NCI-H146 (cell line): ENCODE measurements at places on chromosomes 5 and 9.

DNA sequence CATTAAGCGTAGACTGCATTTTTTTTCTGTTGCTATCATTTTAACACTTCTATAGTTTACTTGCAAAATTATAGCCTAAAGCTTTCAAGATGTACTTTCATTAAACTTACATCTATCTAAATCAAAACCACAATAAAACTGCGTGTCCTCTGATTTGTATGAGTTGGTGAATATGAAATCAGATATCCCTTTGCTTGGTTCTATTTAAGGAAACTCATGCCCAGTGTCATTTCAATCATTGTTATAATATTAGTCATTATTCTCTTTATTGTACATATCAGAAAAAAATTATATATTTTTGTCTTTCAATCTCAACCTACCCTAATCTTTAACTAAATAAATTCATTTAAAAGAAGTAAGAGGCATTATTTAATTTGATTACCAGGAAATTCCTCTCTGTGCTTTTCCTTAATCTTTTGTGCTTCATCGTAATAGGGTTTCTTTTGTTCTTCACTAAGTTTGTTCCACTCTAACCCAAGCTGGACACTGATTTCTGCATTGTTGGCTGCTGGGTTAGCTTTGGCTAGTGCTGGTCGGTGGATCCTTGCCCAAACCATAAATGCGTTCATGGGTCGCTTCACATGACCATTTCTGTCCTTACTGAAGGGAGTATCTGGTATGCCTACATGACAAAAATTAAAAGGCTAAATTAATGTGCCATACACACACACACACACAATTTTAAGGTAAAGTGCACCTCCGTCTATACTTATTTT is 3.8 kb downstream of the SOX30 start:
- DNase-seq, result no peak

DNA sequence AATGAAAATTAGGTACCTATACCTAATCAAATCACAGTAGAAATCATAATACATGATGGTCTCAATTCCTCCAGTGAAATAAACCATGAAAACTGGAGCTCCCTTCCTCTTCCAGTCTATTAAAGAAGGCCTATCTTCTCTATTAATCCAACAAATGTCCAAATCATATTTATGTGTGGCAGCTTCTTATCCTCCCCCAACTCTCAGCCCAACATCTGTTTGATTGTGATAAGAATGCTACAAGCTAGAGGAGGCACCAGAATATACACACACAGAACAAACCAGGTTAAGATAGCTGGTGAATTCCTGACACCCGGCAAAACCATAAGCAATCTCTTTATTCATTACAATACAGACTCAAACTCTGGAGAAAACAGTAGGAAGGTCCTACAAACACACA is 110.8 kb downstream of the FBXL17 start:
- no peak for DNase-seq

DNA sequence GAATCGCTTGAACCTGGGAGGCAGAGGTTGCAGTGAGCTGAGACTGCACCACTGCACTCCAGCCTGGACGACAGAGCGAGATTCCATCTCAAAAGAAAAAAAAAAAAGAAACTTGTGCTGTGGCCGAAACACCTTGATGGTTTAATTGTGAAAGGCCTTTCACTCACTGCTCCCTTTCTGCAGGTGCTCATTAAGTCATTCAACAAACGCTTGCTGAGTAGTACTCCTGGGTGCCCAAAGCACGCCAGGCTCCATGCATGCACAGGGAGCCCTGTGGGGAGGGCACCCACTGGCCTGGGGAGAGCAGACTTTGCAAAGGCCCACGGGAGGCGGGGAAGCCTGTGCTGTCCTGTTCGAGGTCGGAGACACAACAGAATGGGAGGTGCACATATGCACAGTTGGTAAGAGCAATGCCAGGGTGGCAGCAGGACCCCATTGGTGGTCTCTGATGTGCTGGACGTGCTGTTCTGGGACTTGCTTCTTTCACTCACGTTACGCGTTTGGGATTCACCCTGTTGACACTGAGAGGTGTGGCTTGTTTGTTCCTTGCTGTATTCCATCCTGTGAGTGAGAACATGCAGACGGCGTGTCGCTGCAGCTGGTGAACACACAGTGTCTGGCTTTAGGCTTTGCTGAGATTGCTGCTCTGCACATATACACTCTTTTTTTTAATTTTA is 3.0 kb upstream of the ENTPD2 start:
- DNase-seq, result no peak

- no peak for DNase-seq
These were observed 3.1 kb downstream of the LCN2 start for GRCh38 chr9:128152133-128153059.

DNA sequence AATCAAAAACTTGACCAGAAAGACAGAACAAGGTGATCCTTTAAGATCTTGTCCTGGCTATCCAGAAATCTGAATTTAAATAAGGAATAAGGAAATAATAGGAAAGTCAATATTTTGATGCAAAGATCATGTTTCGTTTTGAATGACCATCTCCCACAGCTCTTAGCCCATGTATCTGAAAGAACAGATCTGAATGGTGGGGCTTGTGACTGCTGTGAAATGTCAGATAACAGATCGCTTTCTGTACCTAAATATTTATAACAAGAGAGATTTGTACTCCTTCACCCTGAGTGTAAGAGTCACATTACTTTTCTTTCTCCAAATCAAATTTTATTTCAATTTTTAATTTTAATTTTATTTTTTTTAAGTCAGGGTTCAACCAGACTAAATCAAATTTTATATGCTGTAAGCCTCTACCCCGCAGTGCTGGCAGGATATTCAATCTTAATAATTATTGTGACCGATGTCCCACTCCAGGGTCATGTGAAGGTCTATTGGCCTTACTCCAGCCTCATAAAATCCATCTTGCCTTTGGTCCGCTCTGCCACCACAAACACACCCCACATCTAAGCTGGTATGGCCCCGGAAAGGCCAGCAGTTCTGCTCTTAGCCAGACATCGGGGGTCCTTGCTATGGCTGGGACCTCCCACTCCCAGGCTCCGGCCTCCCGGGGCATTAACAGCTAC is 7.0 kb upstream of the SLC26A2 start:
- peak; percentile 4 for DNase-seq

DNA sequence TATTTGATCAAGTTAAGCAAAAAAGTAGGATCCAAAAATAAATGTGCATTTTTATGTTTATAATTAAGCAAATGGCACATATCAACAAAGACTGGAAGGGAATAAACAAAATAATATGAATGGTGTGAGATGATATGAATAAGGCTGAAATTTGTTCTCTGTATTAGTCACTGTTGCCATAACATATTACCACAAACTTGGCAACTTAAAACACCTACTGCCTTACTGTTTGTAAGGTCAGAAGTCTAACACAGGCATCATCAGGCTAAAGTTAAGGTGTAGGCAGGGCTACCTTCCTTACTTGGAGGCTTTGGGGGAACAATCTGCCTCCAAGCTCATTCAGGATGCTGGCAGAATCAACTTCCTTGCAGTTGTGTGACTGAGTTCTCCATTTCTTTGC is 19.3 kb downstream of the PGGT1B start:
- DNase-seq, result no peak

DNA sequence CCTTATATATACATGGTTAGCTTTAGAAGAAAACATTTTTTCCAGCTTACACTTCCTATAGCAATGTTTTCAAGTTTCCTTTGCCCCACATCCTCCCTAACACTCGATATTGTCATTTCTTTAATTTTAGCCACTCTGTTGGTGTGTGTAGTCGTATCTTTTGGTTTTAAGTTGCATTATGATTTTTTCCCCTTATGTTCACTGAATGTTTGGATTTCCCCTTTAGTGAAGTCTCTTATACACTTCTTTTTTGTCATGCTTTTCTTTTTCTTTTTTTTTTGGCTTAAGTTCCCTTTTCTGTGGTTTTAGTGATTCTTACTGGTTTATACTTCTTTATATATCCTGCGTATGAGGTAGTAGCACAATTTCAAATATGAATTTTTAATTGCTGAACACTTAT is 58.8 kb downstream of the KDM4C start:
- DNase-seq, result no peak

DNA sequence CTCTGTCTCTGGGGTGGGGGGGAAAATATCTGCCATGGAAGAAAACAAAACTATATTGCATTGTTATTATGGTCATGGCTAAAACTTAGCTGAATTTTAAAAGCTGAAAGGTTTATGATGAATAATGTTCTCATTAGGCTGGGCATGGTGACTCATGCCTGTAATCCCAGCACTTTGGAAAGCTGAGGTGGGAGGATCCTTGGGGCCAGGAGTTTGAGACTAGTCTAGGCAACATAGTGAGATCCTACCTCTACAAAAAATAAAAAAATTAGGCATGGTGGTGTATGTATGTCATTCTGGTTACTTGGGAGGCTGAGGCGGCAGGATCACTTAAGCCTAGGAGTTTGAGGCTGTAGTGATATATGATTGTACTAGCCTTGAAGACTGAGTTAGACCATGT is 44.5 kb downstream of the IPO11 start:
- no peak for DNase-seq

GRCh38 chr9:7118633-7119032 is 360.9 kb downstream of the KDM4C start:
- no peak for DNase-seq

- no peak for DNase-seq
These were observed 58.6 kb upstream of the XPA start for GRCh38 chr9:97755618-97756267.

DNA sequence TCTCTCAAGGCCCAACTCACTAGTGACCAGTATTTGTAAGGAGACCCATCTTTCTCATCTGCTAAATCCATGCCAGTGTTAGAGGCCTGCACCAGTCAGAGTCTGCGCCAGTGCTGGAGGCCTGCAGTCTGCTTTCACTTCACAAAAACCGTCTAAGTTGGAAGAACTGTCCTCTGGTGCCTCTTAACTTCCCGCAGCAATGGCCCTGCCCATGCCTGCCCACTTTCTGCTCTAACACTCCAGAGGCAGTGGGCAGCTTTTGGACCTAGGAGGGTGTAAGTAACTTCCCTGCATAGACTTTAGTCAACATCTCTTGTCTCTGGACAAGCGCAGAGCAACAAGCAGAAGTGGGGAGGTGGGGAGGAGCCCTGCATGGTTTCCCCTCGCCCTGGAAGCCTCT is 152.9 kb downstream of the AUH start:
- no peak for DNase-seq

- no peak for DNase-seq
These were observed 171.2 kb downstream of the DOCK8 start for GRCh38 chr9:385818-386398.

GRCh38 chr5:644509-644908 is 32.4 kb downstream of the CEP72 start:
- no peak for DNase-seq

DNA sequence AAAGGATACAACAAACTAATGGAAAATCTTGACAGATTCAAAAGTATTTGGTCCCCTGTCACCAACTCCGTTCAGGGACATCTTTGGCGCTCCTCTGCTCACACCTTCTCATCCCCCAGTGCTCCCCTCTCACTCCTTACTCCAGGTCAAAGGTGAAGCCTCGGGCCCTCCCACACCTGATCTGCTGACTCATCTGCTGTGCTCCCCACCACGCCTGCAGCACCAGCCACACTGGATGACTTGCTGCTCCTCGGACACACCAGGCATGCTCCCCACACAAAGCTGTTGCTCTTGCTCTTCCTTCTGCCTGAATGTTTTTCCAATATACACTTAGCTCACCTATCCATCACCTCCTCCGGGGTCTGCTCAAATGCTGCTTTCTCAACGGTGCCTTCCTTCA is 123.4 kb downstream of the ESM1 start:
- DNase-seq, result no peak

GRCh38 chr9:137217276-137218211 is 4.5 kb downstream of the RNF208 start:
- no peak for DNase-seq

GRCh38 chr5:81908044-81908443 is 63.8 kb upstream of the ATG10 start:
- DNase-seq, result no peak

- DNase-seq, result no peak
These were observed 109.2 kb upstream of the SMIM23 start for GRCh38 chr5:171676286-171676944.

DNA sequence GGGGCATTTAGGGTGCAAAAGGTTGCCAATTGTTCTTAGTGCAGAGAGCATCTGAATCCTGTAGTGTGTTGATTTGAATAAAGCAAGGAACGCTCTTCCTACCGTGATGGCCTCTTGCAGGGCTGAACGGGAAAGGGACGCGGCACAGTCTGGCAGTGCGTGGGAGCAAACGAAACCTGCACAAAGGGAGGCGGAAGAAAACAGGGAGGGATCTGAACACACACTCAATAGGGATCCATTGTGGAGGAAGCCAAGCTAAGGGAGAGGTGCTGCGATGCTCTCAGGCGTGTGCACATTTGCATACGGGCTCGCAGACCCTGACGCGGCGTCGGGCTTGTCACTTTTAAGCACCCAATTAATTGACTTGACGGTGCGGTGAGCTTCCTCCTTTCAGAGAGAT is 414.0 kb upstream of the IRX1 start:
- no peak for DNase-seq

DNA sequence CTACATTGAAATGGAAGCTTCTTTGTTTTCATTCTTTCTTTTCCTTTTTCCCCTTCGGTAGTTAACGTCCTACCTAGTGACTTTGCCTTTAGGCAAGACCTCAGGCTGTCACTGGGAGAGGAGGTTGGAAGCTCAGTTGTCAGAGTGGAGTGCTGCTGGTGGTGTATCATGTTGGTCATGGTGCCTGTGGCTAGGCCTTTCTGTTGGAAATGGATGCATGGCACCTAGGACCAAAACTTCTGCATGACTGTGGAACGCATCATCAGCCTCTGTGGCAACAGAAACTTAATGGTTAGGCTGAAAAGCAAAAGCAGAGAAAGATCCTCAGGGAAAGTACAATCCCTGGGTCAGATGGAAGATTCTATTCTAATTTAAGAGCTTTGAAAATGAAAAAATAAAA is 57.9 kb downstream of the OSTF1 start:
- DNase-seq, result no peak

DNA sequence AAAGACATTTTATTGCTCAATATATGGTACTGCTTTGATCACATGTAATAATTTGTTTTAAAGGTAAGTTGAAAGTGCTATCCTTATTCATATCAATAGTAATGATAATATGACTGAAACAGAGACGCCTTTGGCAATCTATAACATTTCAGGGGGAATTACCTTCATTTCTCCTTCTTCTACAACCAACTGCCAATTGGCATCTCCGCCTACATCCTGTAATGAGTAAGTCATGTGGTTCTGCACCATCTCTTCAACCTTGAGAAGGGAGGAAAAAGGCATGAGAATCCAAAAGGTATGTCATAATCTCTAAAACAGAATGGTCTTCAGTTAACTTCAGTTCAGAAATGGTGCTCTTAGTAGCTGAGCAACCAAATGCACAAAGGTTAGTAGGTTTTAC is 52.4 kb downstream of the HMGCR start:
- no peak for DNase-seq

DNA sequence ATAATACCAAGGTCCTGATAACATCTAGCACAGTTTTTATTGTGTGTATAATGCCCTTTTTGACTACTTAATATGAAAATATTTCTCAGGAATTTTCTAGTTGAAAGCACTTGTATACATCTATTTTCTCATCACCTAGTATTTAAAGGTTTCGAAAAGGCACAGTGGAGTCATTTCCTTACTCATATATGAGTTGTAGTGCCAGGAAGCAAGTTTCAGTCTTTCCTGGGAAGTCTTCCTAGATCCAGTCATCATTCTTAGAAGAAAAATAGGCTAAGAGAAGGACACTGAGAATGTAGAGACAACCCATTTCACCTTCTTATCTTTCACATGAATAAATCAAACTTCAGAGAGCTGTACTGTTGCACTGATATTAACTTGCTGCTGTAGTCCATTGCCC is 70.2 kb downstream of the SLC25A46 start:
- DNase-seq, result no peak

- peak; percentile 55 for DNase-seq
These were observed 4.4 kb downstream of the CRB2 start for GRCh38 chr9:123360161-123361085.
